Esophagus mucosa (tissue), 1 donor: ENCODE measurements at places on chromosomes 16 and 17. TPM values are rescaled to one million over a fixed set of nuclear protein-coding genes. Genes with fewer than 3 reads are reported as not detected.

CASKIN1 gene
- total RNA-seq, result 0.08 TPM

ESRP2 gene
- 82.1 TPM for total RNA-seq

ADCY7 gene
- 26.8 TPM for total RNA-seq

MMP25 gene
- 0.80 TPM for total RNA-seq

UMOD gene
- not detected for total RNA-seq

MYH3 gene
- total RNA-seq, result 0.52 TPM

MFSD6L gene
- total RNA-seq, result 0.72 TPM

MAF gene
- 27.2 TPM for total RNA-seq

METTL22 gene
- total RNA-seq, result 15.9 TPM

MYO18A gene
- 51.7 TPM for total RNA-seq

KRTAP2-1 gene
- not detected for total RNA-seq

VASN gene
- total RNA-seq, result 16.6 TPM

MYH1 gene
- not detected for total RNA-seq

ST6GALNAC1 gene
- 16.9 TPM for total RNA-seq

EFCAB13 gene
- total RNA-seq, result 2.0 TPM

C16orf92 gene
- total RNA-seq, result not detected

HIC1 gene
- total RNA-seq, result 2.3 TPM

CNTD1 gene
- total RNA-seq, result not detected

ZSCAN10 gene
- total RNA-seq, result not detected

CRHR1 gene
- 0.40 TPM for total RNA-seq
